ENCODE measurements at places on chromosomes 12 and 14.
A peak's percentile ranks its signal among the peaks of the same experiment; 100 is the strongest.

- DNase-seq: no peak
These were observed 98.6 kb downstream of the NT5DC3 start for GRCh38 chr12:103742349-103742932.

- peak; percentile 12 for DNase-seq
These were observed at the start of gene PTPN21 for GRCh38 chr14:88554457-88555286. Gene PTPN21 (minus strand): TSS chr14:88555007. CDS start chr14:88550417, 4,590 bp downstream.

GRCh38 chr12:89468017-89468416 is 56.6 kb downstream of the GALNT4 start:
- DNase-seq: no peak

- no peak for DNase-seq
These were observed 6.4 kb downstream of the FKBP4 start for GRCh38 chr12:2801044-2801783.

DNA sequence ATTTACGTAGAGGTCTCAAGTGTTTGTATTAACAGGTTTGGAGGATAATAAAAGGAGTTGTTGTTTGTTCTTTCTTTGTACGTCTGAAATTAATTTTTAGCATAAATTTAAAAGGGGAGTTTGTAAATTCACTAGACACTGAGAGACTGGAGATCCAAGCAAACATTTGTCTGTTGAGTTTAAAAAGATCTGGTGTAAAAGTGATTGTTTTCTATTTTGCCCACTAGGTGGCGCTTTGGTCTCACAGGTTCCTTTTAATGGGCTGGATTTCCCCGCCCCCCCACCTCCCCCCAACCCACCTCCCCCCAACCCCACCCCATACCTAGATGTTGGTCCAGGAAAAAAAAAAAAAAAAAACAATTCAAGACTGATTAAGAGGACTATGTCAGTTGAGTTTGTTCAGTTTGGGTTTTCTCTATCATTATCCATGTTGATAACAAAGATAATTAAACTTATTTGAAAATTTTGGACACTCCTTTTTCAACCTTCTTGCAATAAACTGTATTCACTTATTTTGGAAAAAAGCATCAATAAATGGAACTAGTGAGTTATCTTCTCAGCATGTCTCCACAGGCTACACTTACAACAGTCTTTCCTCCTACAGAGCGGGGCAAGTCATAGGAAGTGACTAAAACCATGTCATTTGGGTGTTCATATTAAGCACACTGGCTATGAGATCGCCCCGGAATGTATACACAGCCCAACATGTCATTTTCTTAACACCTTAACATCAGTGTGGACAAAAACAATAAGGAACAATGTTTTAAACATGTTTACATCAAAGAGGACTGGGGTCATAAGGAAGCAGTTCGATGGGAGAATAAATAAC is 841.1 kb downstream of the NRXN3 start:
- no peak for DNase-seq

DNA sequence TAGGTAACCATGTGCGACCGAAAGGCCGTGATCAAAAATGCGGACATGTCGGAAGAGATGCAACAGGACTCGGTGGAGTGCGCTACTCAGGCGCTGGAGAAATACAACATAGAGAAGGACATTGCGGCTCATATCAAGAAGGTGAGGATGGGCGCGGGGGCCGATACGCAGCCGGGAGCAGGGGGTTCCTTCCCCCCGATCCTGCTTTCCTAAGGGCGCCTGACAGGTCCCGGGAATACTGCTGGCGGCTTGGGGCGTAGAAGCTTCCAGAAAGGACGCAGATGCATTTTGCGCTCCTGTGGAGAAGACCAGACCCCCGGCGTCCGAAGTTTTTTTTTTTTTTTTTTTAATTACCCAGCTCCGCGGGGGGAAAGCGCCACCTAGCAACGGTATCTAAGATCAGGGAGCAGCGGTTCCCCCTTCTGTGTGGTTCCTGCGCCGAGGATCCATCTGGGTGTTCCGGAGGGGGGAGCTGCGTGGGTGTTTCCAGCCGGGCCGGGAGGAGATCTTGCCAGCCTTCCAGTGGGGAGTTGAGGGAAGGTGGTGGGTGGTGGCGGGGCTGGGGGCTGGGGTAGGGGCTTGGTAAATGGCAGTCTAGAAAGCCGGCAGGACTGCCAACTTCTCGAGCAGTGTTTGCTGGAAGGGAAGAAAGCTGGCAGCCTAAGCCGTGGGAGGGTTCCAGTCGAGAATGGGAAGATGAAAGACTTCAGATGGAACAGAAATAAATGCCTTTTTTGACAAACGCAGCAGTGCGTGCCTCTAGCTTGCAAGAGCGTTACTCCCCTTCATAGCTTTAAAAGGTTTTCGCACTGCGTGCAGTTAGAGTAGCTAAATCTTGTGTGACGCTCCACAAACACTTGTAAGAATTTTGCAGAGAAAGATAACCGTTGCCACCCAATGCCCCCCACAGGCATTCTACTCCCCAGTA is 764 bp downstream of the DYNLL1 start:
- peak; percentile 60 for DNase-seq

DNA sequence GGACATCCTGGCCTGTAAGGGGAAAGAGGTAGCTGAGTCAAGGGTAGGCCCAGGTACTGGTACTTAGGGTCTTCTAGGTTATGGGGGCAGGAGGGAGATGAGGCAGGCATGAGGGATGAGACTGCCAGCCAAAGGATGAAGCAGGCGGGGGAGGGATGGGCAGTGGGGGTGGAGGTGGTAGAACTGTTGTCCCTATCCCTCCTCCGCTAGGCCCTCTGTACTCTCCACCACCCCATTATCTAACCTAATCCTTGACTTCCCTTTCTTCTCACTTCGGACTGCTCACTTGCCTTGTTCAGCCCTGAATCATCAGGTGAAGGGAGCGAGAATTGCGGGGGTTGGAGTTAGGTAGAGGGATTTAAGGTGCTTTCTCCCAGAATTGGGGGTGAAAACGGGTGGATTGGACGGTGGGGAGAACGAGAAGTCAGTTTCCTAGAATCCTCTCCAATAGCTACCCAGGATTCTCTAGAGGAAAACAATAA is 562 bp downstream of the PAN2 start:
- DNase-seq: no peak

GRCh38 chr14:69204753-69205152 is 13.5 kb downstream of the EXD2 start:
- no peak for DNase-seq

DNA sequence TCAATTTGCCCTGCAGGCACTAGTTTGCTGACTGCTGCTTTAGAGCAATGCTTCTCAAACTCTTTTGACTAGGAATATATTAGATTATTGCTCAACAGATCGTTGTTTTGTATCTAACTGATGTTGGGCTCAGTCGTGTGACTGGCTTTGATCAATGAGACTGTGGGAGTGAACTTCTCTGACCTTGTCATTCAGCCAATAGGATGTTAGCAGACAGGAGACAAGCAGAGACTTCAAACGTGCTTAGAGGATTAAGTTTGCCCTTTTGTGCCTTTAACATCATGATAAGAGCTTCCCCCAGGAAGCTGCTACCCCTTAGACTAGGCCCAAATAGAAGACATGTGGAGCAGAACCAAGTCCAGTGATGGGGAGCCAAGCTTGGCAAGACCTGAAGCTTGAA is 76.7 kb upstream of the ELK3 start:
- no peak for DNase-seq

GRCh38 chr14:76948213-76948947 is 80.1 kb downstream of the IRF2BPL start:
- no peak for DNase-seq

GRCh38 chr14:20530771-20531571 is 25.6 kb downstream of the RNASE10 start:
- DNase-seq: peak; percentile 67

GRCh38 chr14:37247791-37248461 is 50.2 kb downstream of the MIPOL1 start:
- no peak for DNase-seq

GRCh38 chr14:69428289-69428998 is 30.0 kb downstream of the SLC39A9 start:
- DNase-seq: peak; percentile 2

DNA sequence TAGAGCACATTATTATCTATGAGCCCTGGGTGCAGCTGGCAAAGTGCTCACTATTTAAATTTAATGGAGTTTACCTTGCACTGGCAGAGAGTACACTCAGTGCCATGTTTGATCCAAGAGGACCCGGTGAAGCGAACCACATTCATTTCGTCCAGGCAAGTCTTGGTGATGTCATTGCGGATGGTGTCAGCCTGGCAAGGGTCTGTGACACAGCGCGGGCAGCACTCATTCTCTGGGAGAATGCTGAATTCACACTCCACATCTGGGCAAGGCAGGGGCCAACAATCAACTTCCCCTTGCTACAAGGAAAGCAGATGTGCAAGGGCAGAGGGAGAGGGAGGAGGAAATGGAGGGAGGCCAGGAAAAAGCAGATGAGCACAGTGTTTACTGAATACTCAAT is 356.2 kb downstream of the NELL2 start:
- no peak for DNase-seq

DNA sequence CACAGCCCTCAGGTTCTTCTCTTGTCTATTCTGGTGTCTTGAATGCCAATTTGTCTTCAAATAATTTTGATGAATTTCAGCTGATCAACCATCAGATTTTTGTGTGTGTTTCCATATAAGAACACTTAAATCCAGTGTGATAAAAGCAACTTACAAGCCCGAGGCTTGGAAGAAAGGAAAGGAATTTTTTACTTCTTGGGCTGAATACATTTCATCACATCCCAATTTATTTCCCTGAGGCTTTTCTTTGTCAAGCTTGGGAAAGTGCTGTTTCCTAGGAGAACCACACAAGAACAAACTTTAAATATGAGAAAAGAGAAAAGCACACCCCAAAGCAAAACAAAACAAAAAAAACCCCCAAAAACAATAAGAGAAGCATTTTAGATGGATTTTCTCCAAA is 26.6 kb downstream of the GPRC5D start:
- DNase-seq: no peak

DNA sequence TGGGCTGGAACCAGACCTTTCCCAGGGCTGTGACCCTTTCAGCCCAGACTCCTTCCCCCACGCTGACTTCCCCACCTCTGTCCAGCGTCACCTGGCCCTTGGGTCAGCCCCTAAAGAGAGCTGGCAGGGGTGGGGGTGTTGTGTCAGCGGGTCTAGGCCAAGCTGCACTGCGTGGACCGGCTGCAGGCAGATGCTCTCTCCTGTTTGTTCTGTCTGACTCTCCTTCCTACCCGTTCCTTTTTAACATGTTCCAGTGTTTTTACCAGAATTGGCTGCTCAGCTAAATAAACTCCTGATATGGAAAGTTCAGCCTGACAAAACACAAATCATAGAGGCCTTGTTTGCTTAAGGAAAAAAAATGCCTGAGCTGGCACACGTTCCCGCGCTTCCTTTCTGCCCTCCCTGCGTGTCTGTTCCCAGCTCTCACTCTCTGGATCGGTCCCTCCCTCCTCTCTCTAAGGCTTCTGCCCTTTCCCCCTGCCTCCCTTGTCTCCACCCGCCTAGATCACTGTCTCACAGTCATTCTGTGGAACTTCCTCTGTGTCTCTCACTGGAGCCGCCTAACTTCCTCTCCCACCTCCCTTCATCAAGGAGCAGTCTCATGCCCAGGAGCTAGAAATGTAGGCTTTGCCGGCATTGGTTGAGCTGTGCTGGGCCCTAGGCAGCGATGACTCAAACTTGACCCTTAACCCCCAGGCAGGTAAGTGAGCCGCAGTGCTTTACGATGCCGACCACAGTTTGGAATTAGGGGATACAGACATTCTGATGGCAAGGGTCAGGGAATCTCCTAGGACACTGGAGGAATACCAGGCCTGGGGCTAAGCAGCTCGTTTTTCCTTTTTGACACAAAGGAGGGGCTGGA is 15.5 kb upstream of the MLXIP start:
- no peak for DNase-seq

DNA sequence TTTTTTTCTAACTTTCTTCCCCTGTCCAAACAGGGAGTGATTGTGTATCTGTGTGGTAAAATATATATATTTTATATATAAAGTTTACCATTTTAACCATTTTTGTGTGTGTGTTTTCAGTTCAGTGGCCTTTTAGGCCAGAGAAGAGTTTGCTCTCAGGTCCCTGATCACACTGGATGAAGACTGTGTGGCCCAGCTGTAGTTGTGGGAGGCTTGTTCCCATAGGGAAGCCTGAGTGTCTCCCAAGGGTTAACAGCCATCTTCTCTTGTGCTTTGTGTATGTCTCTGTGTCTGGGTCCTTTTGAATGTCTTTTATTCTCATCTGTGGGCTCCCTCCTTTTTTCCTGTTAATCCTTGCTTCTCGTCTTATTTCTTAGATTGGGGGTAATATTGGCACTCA is 23.4 kb downstream of the CGRRF1 start:
- DNase-seq: no peak

GRCh38 chr12:82896979-82897378 is 210.3 kb downstream of the TMTC2 start:
- no peak for DNase-seq

DNA sequence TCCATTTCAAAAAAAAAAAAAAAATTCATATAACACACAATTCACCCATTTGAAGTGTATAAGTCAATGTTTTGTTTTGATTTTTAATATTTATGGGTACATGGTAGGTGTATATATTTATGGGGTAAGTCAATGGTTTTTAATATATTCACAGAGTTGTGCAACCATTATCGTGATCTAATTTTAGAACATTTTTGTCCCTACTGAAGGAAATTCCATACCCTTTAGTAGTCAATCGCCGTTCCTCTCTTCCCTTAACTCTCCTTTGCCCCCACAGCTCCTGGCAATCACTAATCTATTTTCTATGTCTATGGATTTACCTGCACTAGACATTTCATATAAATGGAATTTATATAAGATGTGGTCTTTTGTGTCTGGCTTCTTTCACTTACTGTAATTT is 92.8 kb downstream of the TRAFD1 start:
- no peak for DNase-seq

GRCh38 chr12:47343684-47344567 is 264.2 kb upstream of the AMIGO2 start:
- DNase-seq: no peak

DNA sequence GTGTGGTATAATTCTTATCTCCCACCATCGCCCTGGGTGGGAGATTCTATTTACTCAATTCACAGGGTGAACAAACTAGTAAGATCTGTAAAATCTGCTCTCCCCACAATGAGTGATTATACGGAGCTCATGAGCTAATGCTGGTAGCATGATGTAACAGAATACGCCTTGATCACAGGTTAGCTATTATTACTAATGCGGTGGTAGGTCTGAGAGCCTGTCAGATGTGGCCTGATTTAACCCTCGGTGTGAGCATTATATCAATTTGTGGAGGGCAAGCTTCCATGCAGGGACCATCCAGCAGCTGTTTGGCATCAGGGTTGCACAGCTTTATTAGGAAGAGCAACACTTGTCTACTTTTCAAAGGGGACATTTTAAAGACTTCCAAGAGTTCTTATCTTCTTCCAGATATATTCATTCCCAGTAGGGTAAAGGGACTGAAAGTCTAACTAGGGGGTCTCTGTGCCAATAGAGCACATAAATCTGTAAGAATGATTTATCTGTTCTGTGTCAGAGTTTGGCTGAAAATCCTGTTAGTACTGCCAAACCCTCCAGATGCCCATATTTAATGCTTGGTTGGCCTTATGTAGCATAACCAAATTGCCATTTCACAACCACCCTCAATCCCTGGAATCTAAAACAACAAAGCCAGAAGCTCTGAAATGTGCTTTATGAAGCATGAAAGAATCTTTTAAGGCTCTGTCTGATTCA is 18.7 kb downstream of the TSHR start:
- DNase-seq: no peak
